Pulmonary artery endothelial cell (primary cell): ENCODE measurements at places on chromosomes 5 and 9. TPM values are rescaled to one million over a fixed set of nuclear protein-coding genes. Genes with fewer than 3 reads are reported as not detected.

DNA sequence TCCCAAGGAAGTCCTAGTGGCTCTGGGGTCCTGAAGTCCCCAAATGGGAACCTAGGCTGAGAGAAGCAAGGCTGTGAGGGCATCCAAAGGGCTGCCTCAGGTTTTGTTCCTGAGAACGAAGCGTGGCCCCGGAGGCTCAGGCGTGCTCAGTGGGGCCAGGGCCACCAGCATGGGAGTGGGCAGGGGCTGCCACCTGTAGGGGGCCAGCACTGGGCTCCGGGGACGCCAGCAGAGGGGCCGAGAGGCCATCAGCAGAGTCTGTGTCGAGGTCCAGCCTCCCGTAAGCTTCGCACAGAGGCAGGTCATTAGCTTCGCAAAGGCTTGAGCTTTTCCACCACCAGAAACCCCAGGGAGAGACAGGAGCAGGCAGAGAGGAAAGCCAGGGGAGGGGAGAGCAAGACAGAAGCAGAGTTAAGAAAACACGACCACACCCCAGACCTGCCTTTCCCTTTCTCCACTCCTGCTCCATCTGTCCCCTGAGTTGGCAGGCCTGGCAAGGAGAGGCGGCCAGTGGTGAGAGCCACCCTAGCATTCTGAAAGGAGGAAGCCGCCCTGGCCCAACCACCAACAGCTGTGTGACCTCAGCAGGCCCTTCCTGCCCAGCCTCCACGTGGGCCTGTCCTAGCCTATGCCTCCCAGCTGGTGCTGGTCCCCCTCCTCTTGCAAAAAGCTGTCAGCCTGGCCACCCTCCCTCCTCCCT is 5.5 kb upstream of the SURF6 start:
- no peak for DNase-seq

Gene QRFP
- not detected in 2 replicates for total RNA-seq

DNA sequence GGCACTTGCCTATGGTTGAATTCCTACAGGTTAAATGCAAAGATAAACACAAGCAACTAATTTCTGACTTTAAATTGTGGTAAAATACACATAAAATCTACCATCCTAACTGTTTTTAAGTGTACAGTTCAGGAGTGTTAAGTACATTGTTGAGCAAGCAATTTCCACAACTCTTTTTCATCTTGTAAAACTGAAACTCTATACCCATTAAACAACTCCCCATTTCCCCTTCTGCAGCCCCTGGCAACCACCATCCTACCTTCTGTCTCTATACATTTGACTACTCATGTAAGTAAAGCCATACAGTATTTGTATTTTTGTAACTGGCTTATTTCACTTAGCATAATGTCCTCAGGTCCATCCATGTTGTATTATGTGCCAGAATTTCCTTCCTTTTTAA is 38.5 kb upstream of the STX17 start:
- DNase-seq = no peak

- no peak for DNase-seq
Observed at GRCh38 chr9:79670269-79670961, 98.7 kb downstream of the TLE4 start.

DNA sequence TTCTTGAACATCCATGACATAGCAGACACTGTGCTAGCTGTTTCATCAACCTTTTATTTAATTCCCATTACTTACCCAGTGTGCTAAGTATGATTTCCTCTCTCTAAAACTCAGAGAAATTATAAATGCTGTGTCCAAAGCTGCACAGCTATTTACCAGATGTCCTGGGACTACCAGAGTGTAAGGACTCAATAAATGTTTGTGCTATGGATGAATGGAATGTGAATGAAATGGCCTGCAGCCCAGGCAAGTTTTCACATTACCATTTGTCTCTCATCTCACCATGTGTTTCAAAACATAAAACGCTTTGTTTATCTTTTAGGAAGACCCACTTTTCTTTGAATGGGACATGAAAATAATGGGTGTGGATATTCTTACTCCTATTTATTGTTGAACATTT is 96.2 kb downstream of the ARHGEF28 start:
- no peak for DNase-seq

Gene DOCK2
- total RNA-seq = 0.20 and 0.46 TPM in 2 replicates

Gene LYRM7
- total RNA-seq = 6.7 and 7.4 TPM in 2 replicates

DNA sequence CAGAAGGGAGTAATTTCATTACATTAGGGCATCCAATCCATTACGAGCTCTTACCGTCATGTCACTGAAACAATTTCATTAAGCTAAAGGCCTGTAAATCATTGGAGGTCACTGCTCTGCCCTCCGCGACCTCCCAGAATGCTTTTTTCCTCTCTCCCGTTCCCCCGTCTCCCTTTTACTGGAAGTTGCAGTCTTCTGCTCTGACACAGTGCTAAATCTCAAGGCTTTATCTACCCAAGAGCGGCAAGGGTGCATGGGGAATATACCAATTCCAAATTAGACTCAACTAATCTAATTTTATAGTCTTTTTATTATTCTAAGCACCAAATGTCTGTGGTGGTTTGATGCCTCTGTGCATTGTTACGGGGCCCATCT is 265.7 kb upstream of the PANK3 start:
- DNase-seq = no peak

GRCh38 chr5:32551194-32551593 is 34.2 kb upstream of the SUB1 start:
- no peak for DNase-seq

DNA sequence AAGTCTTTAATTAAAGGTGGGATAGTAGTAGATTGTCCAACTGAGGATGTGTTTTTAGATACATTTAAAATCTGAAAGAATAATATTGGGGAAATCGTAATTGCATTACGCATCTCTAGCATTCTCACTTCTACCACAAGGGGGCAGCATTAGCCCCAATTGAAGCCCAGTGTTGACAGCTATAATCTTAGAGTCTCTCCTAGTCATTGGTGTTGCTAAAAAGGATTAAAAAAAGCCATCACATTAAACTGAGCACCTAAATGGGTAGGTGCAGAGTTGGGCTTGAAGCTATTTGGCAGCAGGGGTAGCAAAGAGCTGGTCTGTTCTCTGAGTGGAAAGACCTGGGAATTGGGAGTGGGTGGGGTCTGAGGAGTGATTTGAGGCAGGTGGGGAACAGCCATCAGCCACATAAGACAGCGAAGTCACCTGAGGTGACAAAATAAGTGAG is 177.2 kb downstream of the OSTF1 start:
- DNase-seq = no peak

DNA sequence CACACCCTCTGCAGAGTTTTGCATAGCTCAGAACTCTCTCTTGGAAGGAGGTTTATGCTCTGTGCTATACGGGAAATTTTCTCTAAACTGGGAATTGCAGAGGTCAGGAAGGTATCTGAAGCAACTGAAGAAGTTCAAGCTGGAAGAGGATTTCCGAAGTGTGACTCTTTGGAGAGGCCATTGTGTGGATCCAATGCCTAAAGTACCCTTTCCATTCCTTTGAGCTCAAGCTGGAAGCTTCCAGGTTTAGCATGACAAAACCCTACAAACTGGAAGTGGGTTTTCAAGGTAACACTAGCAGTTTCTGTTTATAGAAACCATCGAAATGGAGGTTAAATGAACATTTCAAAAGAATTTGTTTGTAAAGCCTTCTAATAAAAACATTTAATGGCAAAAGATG is 187.1 kb downstream of the CFAP90 start:
- no peak for DNase-seq

Gene WWC1
- total RNA-seq = 0.04 and 0.33 TPM in 2 replicates

GRCh38 chr5:76807296-76807695 is 11.5 kb upstream of the F2RL1 start:
- DNase-seq = no peak

- DNase-seq = no peak
Observed at GRCh38 chr9:124454296-124454695, 4.0 kb downstream of the ADGRD2 start.

- no peak for DNase-seq
Observed at GRCh38 chr5:83568186-83568585, 96.6 kb downstream of the VCAN start.

DNA sequence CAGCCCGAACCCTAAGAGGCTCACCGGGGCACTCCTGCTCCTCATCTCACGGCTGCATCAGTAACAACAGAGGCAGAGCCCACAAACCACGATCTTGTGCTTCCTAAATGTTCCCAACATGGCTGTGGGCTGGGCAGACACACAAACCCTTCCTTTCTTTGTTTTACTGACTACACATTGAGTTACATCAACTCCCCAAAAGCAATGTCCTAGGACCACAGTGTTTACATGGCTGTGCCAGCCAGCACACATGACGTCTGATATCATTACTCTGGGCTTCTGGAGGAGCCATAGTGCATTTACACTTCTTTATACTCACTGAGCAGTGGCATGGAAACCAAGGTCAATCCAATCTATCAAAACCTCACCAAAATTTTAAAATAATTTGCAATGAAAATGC is 101.4 kb downstream of the LHFPL2 start:
- no peak for DNase-seq

GRCh38 chr9:9523476-9524139 is 1089.2 kb downstream of the PTPRD start:
- no peak for DNase-seq

GRCh38 chr5:56449071-56449640 is 216.0 kb upstream of the ANKRD55 start:
- no peak for DNase-seq

Gene INSL6
- not detected in 2 replicates for total RNA-seq

DNA sequence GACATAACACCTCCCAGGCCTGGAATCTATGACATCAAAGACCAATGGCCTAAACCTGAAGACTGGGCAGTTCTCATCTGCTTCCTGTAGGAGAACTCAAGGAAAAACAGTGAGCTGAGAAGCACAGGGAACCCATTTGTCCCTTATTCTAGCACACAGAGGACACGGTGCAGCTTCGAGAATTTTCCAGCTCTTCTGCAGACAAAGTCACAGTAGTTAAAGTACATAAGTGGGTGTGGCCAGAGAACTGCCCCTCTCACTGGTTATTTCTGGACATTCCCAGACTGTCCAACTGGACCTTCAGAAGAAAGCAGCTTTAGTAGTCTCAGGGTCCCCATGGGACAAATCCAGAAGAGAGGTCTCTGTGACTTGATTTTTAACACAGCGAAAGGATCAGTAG is 114.6 kb downstream of the KLHL3 start:
- no peak for DNase-seq

DNA sequence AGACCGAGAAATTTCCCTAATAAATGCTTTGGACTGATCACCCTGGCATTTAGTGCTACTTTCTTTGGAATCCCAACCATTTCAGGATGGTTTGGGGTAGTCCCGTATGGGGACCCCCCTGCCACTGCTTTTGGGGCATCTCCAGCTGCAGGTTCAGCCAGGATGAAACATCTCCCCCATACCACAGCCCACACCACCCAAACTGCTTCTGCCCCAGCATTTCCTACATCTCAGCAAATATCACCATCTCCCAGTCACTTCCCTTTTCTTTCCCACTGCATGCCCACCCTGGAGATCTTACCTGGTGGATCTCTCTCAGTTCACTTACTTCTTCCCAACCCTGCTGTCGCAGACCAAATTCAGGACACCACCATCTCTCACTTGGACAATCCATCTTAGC is 4.8 kb upstream of the P4HA2 start:
- no peak for DNase-seq

DNA sequence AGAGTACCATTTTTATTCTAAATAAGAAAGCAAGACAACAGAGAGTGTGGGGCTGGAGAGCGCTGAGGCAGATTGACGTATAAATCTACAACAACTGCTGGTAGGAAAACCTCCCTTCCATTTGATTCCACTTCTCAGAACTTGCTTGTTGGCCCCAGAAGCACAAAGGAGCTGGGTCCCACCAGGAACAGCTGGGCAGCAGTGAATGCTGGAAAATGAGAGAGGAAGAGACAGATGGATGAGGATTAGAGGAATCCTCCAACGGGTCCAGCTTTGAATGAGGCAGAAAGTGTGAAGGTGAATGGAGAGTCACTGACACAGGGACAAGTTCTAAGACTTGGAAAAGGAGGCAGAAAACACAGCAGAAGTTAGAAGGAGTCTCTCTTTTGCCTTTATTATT is 14.8 kb downstream of the TAS2R1 start:
- no peak for DNase-seq

Gene SOHLH1
- total RNA-seq = not detected in 2 replicates

Gene TMC1
- 0.46 and 0.99 TPM in 2 replicates for total RNA-seq

Gene DAPK1
- total RNA-seq = 43.2 and 66.5 TPM in 2 replicates

DNA sequence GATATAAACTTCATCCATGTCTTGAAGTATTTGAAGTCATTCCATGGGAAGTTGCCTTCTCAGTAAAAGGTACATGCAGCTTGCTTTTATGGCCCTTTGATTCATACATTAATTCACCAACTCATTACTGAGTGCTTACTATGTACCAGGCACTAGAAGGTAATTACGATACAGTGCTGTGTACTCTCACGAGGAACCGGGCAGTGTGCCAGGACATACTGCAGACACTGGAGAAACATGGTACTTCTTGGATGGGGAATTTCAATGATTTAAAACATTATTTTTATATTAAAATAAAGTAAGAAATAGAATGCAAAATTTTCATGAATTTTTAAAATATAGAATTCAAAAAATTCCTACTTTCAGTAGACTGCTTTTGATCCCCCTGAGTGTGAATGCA is 71.4 kb upstream of the WDR41 start:
- DNase-seq = no peak

- no peak for DNase-seq
Observed at GRCh38 chr9:112810696-112811490, 60.3 kb downstream of the SNX30 start.

Gene CCIN
- total RNA-seq = 1.2 and 2.3 TPM in 2 replicates

GRCh38 chr5:17157294-17157693 is 60.1 kb upstream of the BASP1 start:
- DNase-seq = no peak

DNA sequence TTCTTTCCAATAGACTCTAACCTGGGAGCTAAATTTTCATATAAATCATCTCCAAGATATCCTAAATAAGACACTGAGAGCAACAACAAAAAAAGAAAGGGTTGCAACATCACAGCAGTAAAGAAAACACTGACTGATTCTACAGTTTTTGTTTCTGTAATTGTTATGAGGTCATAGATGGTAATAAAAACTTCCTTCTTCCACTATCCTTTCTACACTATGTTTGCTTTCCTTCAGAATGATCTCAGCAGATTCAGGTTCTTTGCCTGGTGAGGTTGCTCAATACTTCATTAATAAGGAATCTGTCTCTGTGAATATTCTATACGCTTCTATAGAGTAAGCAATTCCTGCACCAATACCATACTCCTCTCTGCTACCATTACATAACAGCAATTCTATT is 835.6 kb upstream of the GRAMD2B start:
- DNase-seq = no peak

Gene POC5
- 7.0 and 8.5 TPM in 2 replicates for total RNA-seq

DNA sequence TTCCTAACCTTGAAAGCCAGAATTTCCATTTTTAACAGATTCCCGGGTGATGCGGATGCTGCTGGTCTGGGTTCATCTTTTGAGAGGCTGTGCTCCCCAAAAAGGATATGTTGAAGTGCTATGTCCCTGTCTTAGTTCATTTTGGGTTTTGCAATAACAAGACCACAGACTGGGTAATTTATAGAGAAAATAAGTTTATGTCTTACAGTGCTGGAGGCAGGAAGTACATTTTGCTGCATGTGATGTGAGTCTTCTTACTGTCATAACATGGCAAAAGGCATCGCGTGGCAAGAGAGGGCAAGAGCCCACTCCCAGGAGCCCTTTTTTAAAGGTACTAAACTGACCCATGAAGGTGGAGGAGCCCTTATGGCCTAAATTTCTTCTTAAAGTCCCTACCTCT is 114.1 kb downstream of the DAPK1 start:
- DNase-seq = no peak

Gene ARL14EPL
- 0.13 and 0.39 TPM in 2 replicates for total RNA-seq

GRCh38 chr9:25442526-25442925 is 235.7 kb downstream of the TUSC1 start:
- no peak for DNase-seq

GRCh38 chr5:146880966-146881365 is 2.4 kb upstream of the PPP2R2B start:
- DNase-seq = no peak
